ENCODE measurements at places on chromosomes 16 and 17.

- no peak for DNase-seq
Measured at GRCh38 chr16:49051576-49051975, 230.1 kb downstream of the CBLN1 start.

DNA sequence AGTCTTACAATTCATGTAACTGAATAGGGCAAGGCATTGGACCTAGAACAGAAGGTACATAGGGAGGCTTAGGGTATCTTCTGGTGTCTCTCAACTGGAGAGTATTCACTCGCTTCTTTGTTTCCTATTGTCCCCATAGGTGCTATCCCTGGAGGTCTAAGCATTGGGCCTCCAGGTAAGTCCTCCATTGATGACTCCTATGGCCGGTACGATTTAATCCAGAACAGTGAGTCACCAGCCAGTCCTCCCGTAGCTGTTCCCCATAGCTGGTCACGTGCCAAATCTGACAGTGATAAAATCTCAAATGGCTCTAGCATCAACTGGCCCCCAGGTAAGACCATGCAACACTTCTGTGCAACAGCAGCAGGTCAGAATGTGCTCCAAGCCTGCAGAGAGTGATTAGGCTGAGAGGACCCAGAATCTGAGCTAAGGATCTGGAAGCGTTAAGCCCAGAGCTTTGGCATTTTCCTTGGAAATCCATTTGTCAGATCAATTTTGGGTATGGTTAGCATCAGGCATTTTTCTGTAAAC lies 35.7 kb downstream of the TMC6 start:
- no peak for DNase-seq

- DNase-seq, result no peak
Measured at GRCh38 chr17:42669977-42670788, 6.6 kb downstream of the PLEKHH3 start.

DNA sequence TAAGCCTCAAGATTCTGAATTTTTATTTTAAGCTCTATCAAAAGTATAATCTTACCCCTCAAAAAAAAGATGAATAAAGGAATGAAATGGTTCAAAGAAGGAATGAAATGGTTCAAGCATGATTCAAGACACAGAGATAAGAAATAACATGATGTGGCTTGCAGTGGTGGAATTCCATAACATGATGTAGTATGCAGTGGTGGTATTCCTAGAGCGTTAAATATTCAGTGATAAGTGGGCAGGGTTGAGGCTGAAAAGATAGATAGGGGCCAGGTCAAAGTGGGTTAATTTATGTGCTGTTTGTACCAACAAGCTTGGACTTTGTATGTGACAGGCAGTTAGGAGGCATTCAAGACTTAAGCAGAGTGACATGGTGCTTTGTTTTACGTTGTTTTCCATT lies 29.6 kb downstream of the TNRC6A start:
- DNase-seq, result no peak

GRCh38 chr17:67532326-67532871 lies 155.3 kb downstream of the PITPNC1 start:
- no peak for DNase-seq

GRCh38 chr16:53232826-53233529 lies 178.2 kb downstream of the CHD9 start:
- no peak for DNase-seq

- DNase-seq, result no peak
Measured at GRCh38 chr17:10842658-10843057, 4.8 kb upstream of the PIRT start.

DNA sequence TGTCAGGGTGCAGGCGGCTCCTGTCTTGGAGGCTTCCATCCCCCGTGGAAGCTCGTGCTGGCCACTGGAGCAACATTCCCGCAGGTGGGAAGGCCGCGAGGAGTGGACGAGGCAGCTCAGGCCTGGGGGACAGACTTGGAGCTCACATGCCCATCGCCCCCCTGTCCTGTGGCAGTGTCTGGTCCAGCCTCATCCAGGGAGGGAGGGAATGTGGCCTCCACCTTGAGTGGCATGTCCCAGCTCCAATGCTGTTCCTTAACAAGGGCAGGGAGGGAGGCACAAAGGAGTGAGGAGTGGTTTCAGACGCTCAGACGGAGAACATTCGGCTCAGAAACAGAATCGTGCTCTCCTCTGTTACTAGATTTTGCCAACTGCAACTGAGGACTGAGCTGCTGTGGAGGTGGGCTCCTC lies 159.4 kb upstream of the CHMP6 start:
- DNase-seq, result no peak

- DNase-seq, result no peak
Measured at GRCh38 chr17:57535249-57535966, 209.7 kb downstream of the CCDC182 start.
